DMS79 (cell line): ENCODE measurements at places on chromosomes 11 and 22.

DNA sequence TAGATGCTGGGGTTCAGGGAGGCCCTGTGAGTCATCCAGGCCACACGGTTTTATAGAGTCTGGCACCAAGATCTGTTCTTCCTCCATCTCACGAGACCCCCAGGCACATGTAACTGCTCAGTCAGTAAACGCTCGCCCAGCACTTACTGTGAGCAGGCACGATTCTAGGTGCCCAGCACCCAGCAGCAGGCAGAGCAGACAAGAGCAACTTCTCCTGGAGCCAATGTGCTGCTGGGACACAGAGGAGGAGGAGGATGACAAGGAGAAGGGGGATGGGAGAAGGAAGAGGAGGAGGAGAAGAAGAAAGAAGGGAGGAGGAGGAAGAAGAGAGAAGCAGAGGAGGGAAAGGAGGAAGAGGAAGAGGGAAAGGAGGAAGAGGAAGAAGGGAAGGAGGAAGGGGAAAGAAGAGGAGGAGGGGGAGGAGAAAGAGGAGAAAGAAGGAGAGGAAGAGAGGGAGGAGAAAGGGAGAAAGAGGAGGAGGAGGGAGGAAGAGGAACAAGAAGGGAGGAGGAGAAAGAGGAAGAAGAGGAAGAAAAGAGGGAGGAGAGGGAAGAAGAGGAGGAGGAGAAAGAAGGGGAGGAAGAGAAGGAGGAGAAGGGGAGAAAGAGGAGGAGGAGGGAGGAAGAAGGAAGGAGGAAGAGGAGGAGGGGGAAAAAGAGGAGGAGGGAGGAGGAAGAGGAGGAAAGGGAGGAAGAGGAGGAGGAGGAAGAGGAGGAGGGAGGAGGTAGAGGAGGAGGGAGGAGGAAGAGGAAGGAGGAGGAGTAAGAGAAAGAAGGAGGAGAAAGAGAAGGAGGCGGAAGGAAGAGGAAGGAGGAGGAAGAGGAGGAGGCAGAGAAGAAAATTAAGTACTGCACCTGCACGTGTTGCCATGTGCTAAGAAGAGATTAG, 77.6 kb upstream of the RTL6 start:
- DNase-seq = no peak

DNA sequence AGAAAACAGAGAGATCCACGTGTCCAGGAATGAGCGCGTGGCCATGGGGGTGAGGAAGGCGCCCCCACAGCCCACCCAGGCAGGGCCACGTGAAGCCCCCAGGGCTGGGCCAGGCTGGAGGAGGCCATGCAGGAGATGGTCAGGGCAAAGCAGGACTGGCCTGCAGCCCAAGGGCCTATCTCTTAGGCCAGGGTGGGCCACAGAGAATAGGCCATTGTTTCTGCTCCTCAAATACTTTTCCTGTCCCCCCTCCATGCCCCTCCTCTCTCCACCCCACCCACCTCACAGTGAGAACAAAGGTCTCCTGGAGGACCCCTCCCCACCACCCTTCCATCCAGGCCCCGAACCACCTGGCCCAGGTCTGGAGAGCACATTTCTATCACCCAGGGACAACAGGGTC, 8.3 kb upstream of the CDC42EP1 start:
- no peak for DNase-seq

DNA sequence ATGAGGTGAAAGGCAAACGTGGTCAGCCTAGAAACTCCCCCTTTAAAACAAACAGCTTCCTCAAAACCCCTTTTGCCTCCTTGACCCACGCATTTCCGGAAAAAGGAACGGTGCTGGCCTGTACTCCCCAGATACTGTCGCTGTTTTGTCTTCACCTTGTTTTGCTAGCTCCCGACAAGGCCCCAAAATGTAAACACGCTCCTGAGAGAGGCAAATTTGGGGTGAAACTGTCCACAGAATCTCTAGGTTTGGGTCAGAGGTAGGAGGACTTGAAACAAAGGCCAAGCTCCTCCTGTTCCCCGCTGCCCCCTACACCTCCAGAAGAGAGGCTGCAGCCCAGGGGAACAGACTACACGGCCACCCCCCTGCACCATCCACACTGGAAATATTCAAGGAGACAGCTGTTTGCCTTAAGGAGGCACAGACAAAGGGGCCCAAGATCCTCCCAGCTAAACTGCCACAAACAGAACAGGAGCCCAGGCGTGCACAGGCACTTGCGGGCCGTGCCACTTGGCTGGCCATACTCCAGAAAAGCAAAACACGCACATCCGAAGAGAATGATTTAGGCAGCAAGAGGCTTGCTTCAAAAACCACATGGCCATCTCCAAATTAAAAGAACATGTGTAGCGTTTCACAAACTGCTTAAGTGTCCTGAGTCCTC, 160.5 kb upstream of the GRK3 start:
- no peak for DNase-seq

DNA sequence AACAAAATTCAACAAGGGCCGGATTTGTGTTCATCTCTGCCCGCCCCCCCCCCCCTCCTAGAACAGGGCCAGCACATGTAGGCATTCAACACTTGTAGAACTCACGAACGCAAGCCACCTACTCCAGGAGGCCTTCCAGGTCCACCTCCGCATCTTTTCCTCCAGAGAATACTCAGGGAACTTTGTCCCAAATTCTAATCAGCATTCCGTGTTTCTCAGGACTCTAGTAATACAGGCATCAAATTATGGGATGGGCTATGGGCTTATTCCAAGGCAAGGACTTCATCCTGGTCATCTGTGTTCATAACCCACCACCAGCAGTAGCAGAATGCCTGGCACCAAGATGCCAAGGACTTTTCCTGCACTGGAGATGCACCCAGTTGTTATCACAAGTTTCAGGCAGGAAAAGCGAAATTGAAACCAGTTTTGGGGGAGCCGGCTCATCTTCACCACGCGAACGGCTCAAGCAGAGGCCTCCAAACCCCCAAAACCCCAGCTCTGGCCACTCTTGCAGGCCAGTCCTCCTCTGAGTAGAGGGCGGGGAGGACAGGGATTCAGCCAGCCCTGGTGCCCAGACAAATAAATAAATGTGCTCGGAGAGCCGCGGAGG, 462 bp downstream of the UBE2L6 start:
- no peak for DNase-seq

DNA sequence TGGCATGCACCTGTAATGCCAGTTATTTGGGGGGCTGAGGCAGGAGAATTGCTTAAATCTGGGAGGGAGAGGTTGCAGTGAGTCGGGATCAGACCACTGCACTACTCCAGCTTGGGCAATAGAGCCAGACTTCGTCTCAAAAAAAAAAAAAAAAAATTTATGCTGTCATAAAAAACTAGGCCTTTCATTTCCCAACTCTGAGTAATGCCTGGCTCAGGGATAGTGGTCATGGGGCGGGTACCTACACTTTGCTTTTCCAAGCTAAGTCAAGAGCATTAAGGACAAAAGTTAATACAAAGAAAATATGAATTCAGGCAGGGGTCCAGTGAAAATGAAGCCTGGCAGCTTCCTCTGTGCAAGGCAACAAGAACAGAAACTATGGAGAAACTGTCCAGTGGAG, 16.3 kb downstream of the CPSF7 start:
- DNase-seq = no peak

- DNase-seq = peak; percentile 63
Observed at GRCh38 chr11:118434553-118435289, 1.6 kb upstream of the KMT2A start.

- no peak for DNase-seq
Observed at GRCh38 chr11:2159536-2160413, 1.2 kb downstream of the INS start.

DNA sequence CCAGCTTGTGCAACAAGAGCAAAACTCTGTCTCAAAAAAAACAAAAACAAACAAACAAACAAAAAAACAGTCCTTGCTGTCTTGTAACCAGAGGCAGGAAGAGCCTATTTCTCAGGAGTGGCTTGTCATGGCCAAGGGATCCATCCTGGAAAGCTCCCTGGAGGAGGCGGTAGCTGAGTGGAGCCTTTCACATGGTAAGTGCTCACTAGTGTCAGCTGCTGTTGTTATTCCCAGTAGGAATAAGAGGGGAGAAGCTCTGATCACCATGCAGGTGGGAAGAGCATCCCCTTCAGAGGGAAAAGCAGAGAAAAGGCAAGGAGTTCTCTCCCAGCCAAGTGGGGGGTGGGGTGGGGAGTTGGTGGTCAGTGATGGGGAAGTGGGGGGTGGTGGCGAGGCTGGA, 54.6 kb upstream of the WNT7B start:
- DNase-seq = no peak

DNA sequence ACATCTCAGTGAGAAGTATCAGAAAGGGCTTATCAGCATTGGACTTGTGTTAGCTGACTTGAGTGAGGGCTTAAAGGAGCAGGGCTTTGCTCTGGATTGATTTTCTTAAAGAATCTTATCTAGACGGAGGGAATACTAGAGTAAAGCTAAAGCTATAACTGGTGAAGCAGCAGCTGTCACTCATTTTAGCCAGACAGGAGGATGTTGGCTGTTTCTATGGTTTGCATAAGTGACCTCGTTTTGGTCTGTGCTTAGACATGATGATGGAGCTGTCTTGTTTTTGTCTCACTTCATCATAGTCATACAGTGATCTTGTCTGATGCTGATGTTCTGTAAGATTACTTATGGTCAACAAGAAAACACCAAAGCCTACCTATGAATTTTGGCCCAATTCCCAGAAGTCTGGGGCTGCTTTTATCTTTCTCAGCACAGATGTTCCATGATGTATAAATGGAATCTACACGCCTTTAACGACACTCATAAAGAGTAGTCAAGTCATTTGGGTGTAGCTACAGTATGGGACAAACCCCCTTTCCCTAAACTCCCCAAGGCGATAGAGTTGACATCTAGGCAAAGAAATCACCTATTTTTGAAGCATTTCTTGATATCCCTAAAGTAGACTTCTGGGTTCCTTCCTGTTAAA, 77.5 kb upstream of the UCP3 start:
- no peak for DNase-seq

DNA sequence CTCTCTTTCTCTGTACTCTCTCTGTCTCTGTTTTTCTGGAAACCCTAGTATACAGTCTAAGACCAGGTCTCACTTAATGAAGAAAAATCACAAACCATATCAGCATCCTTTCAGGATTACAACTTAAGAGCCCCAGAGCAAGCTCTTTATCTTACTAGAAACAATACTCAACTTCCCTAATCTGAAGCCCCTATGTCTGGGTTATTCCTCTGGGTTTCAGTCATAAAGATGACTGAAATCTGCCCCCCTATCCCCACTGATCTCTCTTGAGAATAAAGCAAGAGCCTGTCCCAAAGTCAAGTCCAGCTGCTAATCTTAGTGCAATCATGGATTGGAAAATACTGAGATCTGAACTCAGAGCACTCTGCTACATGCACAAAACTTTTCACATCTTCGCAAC, 53.9 kb upstream of the PICALM start:
- DNase-seq = no peak

DNA sequence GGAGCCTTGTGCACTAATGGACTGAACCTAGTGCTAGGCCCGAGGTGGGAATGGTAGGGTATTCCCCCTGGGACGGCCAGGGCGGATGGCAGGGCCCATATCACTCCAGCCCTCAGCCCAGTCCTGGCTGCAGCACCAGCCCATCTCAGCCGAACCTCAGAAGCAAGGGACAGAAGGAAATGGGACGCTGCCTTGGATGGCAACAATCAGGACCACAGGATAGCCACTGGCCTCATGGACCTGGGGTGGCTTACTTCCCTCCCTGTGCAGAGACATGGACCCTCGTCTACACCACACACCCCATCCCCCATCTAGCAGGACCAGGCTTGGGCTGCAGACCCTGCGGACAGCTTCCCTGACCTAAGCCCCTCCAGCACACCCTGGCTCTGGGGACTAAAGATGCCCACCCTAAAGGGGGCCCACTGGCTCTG, 24.1 kb downstream of the ARVCF start:
- no peak for DNase-seq

GRCh38 chr22:28933321-28933720, 49.9 kb downstream of the ZNRF3 start:
- no peak for DNase-seq

GRCh38 chr11:114496915-114497314, 57.6 kb downstream of the REXO2 start:
- DNase-seq = no peak

GRCh38 chr11:68966894-68967780, 13.6 kb downstream of the MRGPRD start:
- no peak for DNase-seq

- DNase-seq = no peak
Observed at GRCh38 chr22:20227363-20227762, 40.8 kb downstream of the RTN4R start.

DNA sequence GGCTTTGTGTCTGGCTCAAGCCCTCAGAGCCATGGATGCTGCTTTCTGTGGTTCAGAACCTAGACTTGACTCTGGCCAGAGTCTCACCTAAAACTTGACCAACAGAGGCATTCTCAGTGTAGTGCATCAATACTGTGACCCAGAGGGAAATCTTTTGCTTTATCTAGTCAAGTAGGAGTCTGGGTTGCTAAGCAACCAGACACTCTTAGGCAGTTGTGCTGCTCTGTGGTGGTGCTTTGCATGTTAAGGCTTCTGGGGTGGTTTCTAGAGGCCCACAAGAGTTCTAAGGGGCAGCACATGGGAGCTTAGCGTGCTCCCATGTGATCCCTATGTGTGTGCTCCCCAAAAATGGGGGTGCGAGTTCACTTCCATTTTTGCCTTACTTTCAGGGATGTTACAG, 224.6 kb upstream of the PLET1 start:
- no peak for DNase-seq

- no peak for DNase-seq
Observed at GRCh38 chr22:42673898-42674401, 24.8 kb upstream of the CYB5R3 start.

- no peak for DNase-seq
Observed at GRCh38 chr22:40178417-40179409, 988 bp downstream of the TNRC6B start.

GRCh38 chr22:37566903-37567798, 6.9 kb downstream of the CDC42EP1 start:
- DNase-seq = peak; percentile 29

- no peak for DNase-seq
Observed at GRCh38 chr11:18757811-18758210, 31.8 kb upstream of the IGSF22 start.

- DNase-seq = no peak
Observed at GRCh38 chr11:102216433-102217075, 100.7 kb upstream of the BIRC3 start.

GRCh38 chr11:116086426-116086825, 582.2 kb upstream of the CADM1 start:
- no peak for DNase-seq
